ENCODE measurements at places on chromosomes 1 and 21.

DNA sequence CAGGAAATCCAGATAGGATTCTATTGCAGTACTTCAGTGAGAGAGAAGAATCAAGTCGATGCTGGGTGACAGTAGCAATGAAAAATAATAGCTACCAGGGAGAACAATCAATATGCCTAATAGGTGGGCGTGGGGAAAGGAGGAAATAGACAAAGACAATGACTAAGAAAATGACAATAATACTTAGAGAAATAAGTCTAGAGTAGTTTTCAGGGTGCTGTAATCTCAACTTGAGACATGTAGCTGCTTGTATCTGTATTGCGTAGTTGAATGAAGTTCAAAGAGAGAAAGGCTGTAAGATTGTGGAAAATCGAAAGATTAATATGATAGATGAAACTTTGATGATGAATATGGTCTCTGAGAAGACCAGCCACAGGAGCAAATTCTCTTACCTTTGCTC, 2.6 kb downstream of the STXBP3 start:
- no peak for DNase-seq

GRCh38 chr1:218557731-218558130, 212.6 kb downstream of the TGFB2 start:
- no peak for DNase-seq

- DNase-seq, result no peak
Observed at GRCh38 chr1:105914403-105914802, 1142.1 kb upstream of the PRMT6 start.

- DNase-seq, result peak; percentile 29
Observed at GRCh38 chr1:21292984-21293536, 2.8 kb upstream of the ECE1 start.

- DNase-seq, result no peak
Observed at GRCh38 chr1:235130766-235131270, 2.2 kb upstream of the TOMM20 start.

- peak; percentile 92 for DNase-seq
Observed at GRCh38 chr1:154870115-154870571, at the start of gene KCNN3. Gene KCNN3 (minus strand): TSS chr1:154870281. CDS start chr1:154869964, 317 bp downstream.

GRCh38 chr1:18534810-18535205, 54.1 kb downstream of the KLHDC7A start:
- no peak for DNase-seq

DNA sequence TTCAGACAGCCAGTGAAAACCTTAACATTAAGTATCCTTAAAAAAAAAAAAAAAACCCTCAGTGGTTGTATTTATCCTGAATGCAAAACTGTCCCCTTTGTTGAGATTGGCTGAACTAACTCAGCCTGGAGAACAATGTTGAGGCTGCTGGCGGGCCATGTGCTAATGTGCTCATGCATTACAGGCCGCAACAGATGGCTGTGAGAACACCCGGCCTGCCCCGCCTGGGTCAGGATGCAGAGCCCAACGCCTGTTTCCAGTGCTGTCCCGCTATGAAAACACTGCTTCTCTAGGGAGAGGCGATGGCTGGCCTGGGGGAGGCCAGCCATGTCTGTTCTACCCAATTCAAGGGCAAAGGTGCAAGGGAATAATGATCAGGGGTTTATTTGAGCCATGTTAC, 13.8 kb downstream of the OLIG2 start:
- DNase-seq, result no peak
